ENCODE measurements at places on chromosomes 12 and 14.
A peak's percentile ranks its signal among the peaks of the same experiment; 100 is the strongest.

DNA sequence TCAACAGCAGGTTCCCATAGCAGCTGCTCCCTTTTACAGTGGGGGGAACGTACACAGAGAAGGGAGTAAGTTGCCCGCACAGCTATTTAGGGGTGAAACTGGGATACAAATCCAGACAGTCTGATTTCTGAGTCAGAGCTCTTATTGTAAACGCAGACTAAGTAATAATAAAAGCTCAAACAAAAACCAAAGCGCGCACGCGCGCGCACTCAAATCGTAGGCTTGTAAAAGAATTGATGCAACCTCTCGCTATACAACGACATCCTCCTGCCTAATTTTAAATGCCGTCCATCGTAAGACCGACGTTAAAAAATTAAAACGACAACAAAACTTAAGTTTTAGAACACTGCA is 747 bp upstream of the DACT1 start:
- no peak for DNase-seq

DNA sequence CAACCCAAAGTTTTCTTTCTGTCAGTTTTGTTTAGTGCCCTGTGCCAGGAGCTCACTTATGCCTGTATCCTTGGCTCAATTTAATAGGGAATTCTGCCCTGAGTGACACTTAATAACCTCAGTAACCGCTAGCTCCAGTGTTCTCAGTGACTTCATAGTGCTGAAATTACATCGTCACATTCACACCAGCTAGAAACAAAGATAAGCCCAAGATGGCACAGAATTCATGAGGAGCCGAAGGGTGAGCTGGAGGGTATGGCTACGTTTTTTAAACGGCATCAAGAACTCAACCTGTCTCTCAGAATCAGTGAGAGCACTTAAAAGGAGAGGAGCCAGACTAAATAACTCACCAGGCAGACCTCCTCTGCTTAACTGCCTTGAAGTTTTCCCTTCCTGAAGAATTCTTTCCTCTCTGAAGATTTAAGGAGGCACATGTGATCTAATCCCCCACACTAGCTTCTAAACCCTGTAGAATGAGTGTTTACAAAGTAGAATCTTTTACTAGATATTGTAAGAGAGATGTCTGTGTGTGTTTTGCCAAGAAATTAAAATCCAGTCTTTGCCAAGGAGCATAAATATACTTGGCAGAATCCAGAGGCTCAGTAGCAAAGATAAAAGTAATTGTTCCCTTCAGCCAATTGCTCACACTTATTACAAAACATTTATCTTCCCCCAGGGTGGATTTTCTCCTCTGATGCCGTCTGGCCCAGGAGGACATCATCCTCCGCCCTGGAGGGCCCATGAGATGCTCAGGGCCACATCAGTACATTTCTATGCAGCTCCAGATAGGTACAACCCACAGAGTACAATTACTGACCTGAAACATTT is 37.3 kb downstream of the PTGER2 start:
- no peak for DNase-seq

DNA sequence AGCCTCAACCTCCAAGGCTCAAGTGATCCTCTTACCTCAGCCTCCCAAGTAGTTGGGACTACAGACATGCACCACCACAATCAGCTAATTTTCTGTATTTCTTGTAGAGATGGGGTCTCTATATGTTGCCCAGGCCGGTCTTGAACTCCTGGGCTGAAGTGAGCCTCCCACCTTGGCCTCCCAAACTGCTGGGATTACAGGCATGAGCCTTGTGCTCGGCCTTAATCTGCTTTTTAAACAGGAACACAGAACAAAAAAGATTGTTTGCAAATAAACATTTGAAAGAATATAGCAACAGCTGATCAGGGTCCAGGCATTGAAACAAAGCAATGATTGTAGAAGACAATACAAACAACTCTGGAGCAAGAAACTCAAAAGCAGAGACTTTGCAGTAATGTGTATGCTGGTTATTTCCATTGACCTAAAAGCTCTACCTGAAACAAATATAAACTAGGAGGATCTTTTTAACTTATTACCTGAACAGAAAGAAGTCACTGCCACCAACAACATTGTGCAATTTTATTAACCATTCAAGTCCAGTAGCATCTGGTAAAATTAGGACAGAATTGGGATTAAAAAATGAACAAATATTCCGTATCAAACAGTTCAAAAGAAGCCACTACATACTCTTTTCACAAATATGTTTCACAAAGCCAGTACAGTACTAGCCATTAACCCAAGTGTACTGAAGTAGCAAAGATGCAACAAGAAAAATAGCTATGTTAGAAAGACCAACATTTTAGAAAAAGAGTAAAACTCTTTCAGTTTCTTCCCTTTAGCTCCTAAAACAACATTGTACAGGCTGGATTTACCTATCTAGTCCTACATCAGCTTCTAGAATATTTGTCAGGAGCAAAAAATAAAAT is 14.2 kb downstream of the AMN1 start:
- no peak for DNase-seq

GRCh38 chr12:120346681-120347080 is 19.1 kb upstream of the PLA2G1B start:
- no peak for DNase-seq

DNA sequence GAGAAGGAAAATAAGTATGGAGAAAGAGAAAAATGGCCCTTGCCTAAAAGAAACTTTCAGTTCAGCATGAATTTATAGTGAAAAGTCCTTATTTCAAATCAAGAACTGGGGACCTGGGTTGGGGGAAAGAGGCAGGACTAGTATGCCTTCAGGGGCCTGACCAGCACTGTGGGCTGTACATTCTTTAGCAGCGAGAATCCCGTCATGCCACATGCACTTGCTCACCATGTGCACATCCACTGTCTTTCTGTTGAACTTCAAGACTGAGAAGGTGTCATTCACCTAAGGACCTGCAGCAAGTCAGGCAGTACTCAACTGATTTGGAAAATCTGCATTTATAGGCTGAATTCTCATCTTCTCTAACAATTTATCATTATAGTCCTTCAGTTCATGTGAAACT is 50.2 kb downstream of the RAB35 start:
- DNase-seq, result no peak

DNA sequence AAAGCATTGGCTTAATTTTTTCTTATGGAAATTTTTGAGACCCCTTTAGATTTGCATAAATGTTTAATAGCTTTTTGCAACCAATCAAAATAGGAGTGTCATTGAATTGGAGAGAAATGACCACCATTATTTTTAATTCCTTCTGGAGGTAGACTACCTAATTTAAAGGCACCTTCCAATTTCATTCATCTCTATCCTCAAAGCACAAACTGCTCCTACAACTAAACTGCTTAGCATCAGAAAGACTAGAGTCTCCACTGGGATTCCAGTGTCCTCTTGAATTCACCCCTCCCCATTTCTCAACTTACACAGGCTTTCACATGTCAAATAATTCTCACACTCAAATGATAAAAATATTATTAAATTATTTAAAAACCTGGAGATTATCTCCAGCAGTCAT is 168.4 kb downstream of the RPS29 start:
- no peak for DNase-seq

DNA sequence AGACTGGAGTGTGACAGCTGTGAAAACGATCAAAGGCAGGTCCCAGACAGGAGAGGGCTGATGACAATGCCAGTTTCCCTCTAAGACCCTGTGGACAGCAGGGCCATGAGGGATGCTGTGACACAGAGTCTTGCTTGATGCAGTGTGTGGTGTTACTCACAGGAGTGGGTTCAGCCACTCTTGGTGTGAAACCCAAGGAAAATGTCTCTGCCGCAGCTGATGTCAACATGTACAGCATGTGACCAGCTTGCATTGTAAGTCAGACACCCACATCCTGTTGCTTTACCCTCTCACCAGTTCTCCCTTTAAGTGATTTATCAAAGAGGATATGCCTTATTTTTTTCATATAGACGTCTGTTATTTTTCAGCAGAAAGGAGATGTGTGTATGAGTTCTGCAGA is 268.6 kb downstream of the BTG1 start:
- DNase-seq, result peak; percentile 71

- DNase-seq, result no peak
Measured at GRCh38 chr12:2129076-2129475, 76.3 kb downstream of the CACNA1C start.

GRCh38 chr14:42192738-42193653 is 586.3 kb downstream of the LRFN5 start:
- DNase-seq, result no peak

DNA sequence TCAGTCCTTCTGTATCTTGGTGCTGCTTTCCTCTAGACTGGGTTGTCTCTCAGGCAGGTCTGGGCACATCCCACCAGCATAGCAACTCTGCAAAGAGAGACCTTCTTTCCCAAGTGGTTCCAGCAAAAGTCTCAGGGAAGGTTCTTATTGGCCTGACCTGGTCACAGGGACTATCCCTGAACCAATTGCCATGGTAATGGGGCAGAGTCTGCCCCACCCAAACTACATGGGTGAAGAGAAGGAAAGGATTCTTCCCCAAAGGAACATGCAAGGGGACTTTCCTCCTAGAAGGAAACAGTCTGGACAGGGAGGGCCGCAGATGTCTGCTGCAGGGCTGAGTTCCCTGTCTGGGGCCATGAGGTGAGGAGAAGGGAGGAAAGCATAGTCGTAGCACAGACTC is 122.2 kb upstream of the NCOR2 start:
- no peak for DNase-seq

DNA sequence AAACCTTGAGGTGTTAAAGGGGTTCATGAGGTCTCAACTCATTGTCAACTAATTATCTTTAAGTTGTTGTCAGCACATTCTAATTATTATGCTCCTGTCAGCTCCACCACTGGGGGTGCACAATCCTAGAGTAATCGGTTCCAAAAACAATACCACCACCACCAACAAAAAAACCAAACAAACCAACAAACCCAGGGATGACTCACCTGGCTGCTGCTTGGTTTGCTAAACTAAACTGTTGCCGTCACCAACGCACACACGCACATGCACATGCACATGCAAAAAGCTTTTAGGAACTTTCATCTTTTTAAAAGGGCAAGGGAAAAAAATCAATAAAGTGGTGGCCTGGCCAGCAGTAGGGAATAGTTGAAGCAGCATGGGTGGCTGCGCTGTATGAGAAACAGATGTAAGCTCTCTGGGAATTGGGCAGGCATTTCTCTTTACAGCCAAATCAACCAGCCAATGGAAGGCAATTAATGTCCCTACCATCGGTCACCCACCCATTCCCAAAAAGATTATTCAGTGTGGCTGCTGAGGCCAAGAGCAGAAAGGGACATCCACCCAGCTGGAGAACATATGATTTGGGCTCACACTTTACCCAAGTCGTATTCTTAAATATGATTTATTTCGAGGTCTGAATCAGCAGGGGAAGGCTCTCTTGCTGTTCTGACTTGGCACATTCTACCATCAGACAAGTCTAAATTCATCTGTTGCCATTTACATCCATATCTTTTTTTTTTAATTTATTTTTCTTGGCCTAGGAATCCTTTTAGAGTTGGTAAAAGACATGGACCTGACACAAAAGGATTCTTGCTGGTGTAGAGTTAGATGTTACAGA is 20.0 kb downstream of the TMEM30B start:
- no peak for DNase-seq

DNA sequence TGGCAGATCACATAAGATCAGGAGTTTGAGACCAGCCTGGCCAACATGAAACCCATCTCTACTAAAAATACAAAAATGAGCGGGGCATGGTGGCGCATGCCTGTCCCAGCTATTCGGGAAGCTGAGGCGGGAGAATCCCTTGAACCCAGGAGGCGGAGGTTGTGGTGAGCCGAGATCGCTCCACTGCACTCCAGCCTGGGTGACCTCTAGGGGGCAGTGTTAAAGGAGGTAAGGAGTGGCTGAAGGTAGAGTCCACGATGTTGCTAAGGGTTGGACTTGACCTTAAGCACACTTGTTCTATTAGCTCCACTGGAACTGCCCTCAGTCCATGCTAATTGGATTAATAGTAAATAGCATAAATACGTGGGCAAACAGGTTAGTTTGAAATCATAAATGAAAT is 62.4 kb upstream of the PSMC1 start:
- no peak for DNase-seq

- DNase-seq, result no peak
Measured at GRCh38 chr14:21103411-21103709, 2.5 kb downstream of the TMEM253 start.

DNA sequence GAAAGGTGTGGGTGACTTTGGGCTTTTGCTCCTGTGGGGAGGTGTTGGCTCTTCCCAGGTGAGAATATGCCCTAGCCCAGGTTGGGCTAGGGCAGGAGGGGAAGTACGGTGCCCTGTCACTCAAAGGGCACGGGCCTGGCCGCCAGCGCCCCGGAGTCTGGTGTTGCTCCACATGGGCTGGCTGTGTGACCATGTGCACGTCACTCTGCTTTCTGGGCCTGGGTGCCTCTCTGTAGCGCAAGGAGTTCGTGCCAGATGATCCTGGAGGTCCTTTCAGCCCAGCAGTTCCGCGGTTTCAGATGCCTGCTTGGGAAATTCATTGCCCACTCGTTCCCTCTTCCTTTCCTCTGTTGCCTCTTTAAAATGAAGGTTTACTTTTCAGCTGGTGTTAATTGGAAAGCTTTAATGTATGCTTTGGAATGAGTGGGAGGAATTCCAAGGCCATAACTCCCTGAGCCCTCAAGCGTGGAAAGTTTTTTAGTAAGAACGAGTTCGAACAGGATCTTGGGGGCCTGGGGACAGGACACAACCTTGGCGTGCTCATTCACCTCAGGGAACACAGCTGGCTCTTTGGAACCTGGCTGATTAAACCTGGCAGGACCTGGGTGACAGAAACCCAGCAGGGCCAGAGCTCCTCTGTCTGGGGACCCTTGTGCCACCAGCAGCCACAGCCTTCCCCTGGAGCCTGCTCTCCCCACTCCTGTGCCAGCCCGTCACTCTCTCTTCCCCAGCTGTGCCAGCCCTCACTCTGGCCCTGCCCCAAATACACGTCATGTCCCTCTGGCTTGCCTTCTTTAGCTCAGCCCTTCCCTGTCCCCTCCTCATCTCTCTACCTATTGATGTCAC is 42.8 kb downstream of the TSPAN9 start:
- DNase-seq, result no peak

DNA sequence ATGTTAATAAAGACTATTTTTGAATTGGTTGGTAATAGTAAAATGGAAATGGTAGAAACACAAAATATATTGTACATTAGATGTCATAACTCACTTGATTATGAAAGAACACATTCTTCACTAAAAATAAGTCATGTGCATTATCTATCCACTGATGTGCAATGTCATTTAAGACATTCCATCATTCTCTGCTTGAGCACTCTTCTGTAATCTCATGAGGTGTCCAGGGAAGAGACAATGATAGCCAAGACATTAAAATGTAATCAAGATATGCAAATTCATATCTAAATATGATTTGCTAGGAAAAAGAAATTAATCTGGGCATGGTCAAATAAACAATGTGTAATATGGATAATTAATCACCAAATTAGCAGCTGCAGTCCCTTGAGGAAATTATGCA is 422.5 kb downstream of the BTG1 start:
- DNase-seq, result no peak

GRCh38 chr14:104743461-104744380 is 9.2 kb upstream of the SIVA1 start:
- DNase-seq, result no peak

GRCh38 chr14:100791348-100791735 is 34.6 kb upstream of the MEG3 start:
- DNase-seq, result no peak

- no peak for DNase-seq
Measured at GRCh38 chr12:115032521-115032920, 348.5 kb upstream of the TBX3 start.
